ENCODE measurements at places on chromosomes 16 and 17. TPM values are rescaled to one million over a fixed set of nuclear protein-coding genes. Genes with fewer than 3 reads are reported as not detected.
A peak's percentile ranks its signal among the peaks of the same experiment; 100 is the strongest.

KRTAP4-6 gene
- total RNA-seq, result not detected

DNA sequence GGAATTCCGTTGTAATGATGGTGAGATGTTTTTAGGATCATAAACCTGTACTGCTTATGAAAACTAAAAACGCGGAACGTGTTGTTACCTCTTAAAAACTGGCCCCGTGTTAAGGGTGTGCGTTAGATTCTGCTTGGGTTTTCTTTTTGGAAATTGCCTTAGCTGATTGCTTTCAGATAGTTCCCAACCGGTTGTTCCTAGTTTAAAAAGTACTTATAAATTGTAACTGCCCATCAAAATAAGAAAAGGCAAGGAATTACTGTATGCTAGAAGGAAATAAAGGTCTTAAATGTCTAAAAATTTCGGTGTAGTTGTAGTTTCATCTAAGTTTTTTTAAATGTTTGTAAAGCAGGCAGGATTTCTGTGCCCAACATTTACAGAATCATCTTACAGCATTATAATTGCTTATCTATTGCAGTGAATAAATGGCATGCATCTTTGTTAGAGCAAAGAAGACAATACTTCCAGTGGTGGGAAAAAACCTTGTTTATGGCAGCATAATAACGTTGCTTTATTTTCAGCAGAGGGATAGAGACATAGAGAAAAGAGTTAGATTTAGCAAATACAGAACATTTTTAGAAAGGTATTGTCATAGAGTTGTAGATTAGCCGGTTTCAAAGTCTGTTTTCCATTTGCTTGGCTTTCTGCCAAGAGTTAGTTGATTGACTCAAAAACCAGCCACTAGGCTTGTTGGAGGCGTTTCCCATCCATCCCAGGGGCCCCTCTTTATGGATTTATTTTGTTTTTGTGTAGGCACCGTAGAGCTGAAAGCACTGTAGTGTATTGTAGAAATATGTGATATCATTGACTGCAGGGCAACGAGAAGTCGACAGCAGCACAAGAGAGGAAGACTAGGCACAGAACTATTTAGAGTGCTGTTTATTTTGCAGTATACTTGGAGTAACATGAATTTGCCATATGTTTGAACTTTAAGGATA is 1.7 kb downstream of the PPM1D start:
- DNase-seq, result no peak

- no peak for DNase-seq
Measured at GRCh38 chr16:57358527-57359095, at the start of gene CCL22. Gene CCL22, plus strand, starts transcription at chr16:57358783. Its CDS starts 34 bp downstream, at chr16:57358817.

DNA sequence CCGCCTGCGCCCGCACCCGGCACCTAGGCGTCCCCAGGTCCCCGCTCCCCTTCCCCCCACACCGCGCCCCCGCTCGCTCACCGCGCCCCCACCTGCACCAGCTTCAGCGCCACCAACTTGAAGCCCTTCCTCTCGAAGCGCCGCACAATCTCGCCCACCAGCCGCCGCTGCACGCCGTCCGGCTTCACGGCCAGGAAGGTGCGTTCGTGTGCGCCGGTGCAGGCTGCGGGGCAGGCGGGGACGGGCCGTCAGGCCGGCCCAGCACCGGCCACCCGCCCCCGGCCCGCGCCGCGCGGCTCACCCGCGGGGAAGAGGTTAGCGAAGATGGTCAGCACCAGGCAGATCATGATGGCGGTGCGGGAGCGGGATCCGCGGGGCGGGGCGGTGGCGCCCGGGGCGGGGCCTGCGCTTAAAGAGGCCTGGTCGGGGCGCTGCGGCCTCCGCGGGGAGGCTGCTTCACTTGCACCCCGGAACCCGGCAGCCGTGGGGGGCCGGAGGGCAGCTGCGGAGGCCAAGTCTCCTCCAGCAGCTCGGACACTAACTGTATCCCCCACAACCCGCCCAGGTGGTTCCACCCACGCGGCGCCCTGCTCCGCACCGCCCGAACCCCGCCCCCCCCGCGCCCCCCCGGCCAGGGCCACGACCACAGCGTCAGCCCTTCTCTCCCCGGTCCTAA is at the start of gene NME3:
Gene NME3 (minus strand): TSS at position 356 of the 676 bp plus-strand sequence. CDS start 9 bp downstream, at position 347.
- DNase-seq, result peak; percentile 67

All from T-helper 17 cell (primary cell).